CD4-positive, alpha-beta T cell treated with Interleukin-17A for 1 hour (primary cell): ENCODE measurements at places on chromosomes 1 and 21.

DNA sequence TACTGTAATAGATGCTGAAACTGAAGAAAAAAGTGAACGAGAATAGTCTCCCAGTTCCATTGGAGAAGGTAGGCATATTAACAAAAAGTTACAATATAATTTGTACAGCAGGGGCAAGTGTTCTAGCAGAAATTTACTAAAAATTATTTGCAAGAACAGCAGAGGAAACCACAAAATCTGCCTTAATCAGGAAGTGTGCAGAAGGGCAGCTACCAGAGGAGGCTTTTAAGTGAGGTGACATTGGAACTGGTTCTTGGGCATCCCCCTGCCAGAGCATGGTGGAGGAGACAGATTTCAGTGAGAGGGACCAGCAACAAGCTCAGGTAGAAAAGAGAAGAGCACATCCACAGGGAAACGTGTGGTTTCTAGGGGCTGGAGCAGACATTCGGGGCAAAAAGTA lies 279.3 kb upstream of the CAMK1G start:
- DNase-seq: no peak

- DNase-seq: peak; percentile 45
Observed at GRCh38 chr1:224377676-224378006, 21.0 kb downstream of the CNIH4 start.

GRCh38 chr1:1021010-1021919 lies 1.3 kb downstream of the AGRN start:
- DNase-seq: no peak

DNA sequence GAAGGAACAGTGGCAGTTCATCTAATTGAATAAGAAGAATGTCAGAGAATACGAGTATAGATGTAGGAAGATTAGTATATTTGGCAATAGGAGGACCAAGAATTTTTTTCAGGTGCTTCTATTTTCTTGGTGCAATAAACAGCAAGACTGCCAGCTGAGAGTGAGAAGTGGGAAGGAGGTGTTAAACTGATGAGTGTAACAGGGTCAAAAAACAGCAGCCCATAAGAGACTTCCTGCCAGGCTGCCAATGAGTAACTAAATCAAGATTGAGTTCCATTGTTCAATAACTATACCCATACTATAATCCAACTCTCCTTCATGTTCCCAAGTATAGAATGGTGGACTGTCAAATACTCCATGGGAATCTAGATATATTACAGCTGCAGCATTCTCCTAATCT lies 28.7 kb downstream of the LYST start:
- DNase-seq: peak; percentile 31

- no peak for DNase-seq
Observed at GRCh38 chr1:246193537-246193936, 313.5 kb downstream of the SMYD3 start.

DNA sequence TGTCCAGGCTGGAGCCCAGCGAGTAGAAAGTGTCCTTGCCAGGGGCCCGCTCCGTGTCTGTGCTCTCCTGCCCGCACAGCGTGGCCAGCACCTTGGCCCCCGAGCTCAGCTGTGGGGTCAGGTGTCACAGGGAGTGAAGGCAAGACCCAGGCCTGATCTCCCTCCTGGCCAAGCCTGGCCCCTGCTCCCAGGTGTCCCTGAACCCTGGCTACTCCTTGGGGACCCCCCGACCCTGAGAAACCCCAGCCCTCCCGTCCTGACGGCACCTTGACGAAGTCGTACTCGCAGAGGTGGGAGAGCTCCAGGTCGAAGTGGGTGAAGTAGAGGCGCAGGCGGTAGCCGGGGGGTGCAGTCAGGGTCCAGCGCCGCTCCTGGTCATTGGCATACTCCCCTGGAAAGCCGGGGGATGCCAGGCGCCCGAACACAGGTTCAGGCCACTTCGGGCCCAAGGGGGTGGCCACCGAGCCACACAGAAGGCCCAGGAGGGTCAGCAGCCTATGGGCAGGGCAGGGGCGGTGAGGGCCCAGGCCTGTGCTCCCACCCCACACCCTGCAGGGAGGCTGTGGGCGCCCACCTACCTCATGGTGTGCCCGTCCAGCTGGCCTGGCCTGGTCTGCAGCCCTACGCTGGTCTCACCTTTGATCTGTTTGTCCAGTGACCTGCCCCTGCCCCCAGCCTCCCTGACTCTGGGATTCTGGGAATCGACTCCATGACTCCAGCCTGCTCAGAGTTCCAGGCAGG lies at the start of gene MASP2:
Gene MASP2, minus strand, starts transcription at position 615 of the 741 bp plus-strand sequence. Its CDS starts 32 bp downstream, at position 583.
- DNase-seq: no peak

DNA sequence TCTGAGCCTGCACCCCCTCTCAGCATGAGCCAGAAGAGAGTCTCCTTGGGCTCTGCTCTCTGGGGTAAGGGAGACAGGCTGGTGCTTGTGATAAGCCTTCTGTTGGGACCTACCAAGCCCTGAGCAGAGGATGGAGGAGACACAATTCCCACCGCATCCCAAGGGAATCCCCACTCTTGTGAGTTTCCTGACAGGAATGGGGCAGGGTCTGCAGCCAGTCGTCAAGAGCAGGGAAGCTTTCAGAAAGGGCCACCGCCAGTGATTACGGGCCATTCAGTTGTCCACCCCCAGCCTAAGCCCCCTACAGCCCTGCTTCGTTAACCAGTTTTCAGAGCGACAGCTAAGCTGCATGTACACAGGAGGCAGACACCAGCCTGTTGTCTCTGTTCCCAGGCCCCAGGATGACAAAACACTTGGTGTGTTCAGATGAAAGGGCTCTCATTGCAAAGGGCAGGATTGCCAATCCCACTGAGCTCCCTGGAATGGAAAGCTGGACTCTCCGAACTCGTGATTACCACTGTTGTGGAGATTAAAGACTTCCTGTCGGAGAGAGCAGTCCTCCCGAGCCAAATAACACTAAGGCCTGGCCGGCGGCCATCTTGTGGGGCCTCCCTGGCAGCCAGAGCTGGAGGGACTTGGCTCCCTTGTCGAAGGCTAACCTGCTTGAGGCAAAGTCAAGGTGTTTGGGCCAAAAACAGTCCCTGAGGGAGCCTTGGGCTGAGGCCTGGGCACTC lies 37.4 kb upstream of the SLC30A1 start:
- no peak for DNase-seq

DNA sequence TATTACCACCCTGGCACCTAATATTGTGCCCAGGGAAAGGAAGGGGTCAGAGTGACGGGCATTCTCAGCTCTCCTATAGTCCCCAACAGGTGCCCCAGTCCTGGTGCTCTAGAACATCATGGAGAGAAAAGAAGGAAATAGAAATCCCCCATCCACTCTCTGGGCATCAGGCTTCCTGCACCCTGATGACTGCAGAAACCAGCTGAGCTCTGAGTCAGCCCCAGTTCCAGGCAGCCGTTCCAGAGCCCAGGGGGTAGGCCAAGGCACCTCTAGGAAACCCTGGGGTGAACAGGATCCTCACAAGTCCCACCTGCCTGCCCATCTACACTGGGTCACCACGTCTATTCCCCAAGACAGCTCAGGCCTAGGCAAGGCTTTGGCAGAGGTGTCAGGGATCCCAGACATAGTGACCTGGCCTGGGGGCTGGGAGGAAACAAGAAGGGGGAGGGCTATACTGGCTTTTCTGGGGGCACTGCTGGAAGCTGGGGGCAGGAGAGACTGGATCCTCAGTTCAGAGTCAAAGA lies 709 bp downstream of the NECTIN4 start:
- DNase-seq: no peak

DNA sequence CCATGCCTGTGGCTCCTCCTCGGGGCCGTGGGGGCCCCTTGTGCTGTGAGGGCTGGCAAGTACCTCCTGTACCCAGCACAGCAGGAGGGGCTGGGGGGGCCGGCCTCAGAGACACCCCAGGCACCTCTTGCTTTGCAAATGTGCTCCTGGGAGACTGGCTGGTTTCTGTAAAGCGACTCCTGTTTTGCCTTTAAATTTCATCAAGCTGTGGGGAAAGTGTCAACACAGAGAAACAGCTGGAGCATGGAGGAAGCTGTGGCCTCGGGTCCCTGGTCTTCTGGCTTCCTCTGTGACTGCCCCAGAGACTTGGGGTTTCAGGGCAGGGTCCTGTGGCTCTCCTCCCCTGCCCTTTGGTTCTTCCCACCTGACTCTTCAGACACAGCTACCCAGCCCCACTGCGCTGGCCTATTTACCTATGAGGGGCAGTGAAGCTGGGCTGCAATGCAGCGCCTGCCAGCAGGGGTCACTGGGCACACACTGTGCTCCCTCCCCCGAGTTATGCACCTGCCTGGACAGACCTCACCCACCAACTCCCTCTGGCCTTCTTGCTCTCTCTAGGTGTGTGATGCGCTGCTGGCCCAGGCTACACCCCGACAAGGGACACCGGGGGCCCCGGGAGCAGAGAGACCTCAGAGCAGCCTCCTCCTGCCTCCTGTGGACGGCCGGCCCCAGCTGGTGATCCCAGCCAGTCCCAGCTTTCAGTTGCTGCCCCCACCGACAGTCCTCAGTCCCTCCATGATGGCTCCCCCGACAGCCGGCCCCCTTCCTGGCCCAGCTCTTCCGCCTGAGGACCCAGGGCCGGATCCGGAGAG lies 17.6 kb upstream of the PEX10 start:
- DNase-seq: no peak

- no peak for DNase-seq
Observed at GRCh38 chr1:176448340-176448739, 14.6 kb upstream of the PAPPA2 start.

GRCh38 chr1:80778094-80778840 lies 1022.5 kb upstream of the ADGRL2 start:
- no peak for DNase-seq

- DNase-seq: no peak
Observed at GRCh38 chr1:115764541-115764940, 4.0 kb downstream of the CASQ2 start.

GRCh38 chr1:53125122-53125521 lies 17.3 kb downstream of the SLC1A7 start:
- no peak for DNase-seq

DNA sequence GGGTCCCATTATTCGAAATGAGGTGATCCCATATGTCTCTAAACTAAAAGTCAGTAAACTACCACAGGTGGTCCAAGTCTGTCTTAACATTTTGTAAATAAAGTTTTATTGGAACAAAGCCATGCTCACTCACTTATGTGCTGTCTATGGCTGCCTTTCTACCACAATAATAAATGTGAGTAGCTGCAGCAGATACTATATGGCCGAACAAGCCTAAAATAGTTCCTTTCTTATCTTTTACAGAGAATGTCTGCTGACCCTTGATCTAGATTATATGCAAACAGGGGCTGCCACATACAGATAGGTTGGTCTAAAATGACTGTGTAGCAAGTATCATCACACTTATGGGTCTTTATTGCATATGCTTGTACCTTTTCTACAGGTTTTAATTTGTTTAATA lies 140.0 kb downstream of the VAV3 start:
- no peak for DNase-seq

- DNase-seq: no peak
Observed at GRCh38 chr1:201108614-201109013, 3.6 kb downstream of the CACNA1S start.

DNA sequence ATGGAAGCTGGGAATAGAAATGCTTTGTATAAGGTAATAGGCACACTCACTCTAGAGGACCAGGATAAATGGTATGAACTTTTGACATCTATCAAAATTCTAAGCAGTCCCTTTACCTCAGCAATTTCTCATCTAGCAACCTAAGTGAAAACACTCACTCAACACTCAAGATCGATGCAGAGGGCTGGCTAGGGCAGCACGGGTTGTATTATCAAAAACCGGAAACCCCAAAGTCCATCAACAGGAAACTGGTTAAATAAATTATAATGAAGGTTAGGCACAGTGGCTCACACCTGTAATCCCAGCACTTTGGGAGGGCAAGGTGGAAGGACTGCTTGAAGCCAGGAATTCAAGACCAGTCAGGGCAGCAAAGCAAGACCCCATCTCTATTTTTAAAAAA lies 9.4 kb downstream of the USP48 start:
- peak; percentile 52 for DNase-seq

DNA sequence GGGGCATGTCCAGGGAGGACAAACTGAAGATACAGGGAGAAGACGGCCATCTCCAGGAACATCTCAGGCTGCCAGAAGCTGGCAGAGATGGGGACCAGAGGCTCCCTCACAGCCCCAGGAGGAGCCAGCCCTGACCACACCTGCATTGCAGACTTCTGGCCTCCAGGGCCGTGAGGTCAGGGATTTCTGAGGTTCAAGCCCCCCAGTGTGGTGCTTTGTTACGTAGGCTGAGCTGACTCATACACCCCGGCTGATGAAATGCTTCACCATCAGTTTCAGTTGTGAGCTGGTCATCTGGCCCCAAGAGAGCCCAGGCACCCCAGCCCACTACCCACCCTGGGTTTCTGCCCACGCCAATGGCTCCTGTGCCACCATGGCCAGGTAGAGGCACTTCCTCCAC lies 106.4 kb downstream of the SIK1 start:
- DNase-seq: no peak

DNA sequence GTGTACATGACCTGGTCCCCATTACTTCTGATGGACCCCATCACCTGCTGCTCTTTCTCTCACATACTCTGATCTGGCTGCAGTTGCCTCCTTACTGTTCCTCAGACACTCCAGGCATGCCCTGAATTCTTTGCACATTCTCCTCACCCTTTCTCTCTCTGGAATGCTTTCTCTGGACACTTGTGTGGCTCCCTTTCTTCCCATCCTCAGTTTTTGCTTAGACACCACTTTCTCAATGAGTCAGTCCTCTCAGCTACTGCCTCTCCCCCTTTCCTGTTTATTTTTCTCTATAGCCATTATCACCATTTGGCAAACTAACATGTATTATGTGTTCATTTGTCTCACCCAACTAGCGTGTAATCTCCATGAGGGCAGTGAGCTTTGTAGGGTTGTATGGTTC lies 28.1 kb downstream of the PLXNA2 start:
- DNase-seq: no peak

DNA sequence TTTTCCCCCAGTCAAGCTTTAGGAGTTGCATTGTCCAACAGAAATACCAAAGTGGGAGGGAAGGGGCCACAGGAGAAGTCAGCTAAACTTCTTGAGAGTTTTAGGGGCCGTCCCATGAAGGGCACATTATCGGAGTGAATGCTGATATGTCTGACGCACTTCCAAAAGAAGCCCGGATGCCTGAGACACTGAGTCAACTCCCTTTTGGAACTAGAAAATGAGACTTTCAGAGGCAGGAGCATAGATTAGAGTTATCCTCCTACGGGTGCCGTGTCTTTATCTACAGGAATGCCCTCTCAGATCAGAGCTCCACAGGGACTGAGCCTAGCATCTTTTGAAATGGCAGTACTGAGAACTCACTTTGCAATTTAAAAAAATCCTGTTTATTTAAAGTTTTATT lies 13.1 kb downstream of the ACTN2 start:
- DNase-seq: no peak

- DNase-seq: no peak
Observed at GRCh38 chr1:205699416-205699815, 19.1 kb upstream of the SLC45A3 start.
